ENCODE measurements at places on chromosomes 3 and 15.

DNA sequence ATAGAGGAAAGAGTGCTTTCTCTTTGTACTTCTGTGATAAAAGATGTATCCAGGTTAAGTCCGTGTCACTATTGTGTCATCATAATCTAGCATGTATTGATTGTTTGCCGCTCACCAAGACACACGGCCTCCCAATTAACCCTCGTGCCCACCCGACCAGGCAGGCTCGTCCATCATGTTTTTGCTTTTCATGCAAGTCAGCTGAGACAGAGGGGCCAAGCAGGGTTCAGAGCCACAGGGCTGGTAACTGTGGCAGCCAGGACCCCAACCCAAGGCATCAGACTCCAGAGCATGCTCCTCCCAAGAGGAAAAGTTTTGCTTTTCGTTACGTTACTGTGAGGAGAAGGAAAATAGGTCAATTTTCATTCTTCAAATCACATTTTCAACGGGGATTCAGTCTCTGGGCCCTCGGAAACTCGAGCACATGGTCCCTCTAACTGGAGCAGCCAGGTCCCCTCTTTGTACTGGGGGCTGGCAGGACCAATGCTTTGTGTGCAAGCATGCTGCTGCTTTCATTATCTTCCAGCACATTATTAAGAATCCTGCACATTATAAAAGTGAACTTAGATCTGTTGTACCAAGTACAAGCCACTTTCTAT is 161.1 kb upstream of the TOPAZ1 start:
- DNase-seq, result no peak

- no peak for DNase-seq
Observed at GRCh38 chr15:77647961-77648360, 15.2 kb upstream of the LINGO1 start.

- DNase-seq, result no peak
Observed at GRCh38 chr3:149536429-149536828, 61.9 kb downstream of the TM4SF4 start.

DNA sequence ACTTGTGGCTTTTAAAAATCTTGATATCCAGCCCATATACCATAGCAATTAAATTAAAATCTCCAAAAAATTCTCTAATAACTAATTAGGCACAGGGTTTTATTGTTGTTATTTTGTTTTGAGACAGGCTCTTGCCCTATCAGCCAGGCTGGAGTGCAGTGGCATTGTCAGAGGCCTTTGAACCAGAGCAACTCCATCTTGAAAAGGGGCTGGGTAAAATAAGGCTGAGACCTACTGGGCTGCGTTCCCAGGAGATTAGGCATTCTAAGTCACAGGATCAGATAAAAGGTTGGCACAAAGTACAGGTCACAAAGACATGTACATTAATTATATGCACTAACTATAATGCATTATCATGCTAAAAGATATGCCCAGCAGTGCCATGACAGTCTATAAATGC is 31.2 kb upstream of the ACP3 start:
- no peak for DNase-seq

DNA sequence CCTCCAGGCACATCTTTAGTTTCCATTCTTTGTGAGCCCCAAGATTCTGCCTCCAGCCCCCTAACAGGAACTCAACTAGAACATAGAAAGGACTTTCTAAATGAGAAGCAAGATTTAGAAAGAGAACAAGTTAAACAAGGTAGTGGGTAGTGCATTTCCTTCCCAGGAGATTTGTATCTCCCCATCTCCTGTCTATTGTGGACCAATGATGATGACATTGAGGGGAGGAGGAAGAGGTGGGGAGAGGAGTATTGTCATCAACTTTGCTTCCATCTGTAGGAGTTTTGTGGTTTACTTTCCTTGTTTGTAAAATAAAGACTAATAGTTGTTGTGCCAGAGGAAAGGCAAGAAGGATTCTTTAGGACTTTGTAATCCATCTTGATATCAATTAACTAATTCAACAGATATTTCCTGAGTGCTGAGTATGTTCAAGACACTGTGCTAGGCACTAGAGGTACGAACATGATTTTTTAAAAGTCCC is 235.3 kb upstream of the ROPN1 start:
- no peak for DNase-seq

DNA sequence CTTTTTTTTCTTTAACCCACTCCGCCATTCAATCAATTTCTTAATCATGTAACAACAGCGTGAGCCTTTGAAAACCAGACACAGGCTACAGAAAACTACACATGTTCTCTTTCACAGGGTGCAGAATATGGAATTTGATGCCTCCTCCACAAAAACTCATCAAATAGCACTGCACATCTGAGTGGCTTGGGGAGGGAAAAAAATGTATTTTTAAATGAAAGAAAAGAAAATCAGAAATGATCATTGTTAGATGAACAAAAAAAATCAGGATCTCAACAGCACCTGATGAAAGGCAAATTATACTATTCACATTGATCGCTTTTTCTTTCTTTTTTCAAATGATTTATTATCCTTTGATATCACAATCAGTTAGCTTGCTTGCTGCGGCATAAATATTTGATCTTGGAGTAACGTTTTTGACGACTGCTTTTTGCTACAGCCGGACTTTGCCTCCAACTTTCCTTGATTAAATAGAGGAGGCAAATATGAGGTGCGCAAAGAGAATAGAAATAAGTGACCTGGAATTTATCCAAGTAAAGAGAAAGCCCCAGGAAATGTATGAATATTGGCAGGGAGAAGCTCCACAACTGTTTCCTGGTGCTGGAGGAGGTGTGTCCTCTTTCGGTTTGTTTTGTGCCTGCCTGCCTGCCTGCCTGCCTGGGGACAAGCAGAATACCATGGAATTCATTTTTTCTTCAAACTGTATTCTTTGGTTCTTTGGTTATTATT is 63.1 kb downstream of the EDEM1 start:
- DNase-seq, result no peak

DNA sequence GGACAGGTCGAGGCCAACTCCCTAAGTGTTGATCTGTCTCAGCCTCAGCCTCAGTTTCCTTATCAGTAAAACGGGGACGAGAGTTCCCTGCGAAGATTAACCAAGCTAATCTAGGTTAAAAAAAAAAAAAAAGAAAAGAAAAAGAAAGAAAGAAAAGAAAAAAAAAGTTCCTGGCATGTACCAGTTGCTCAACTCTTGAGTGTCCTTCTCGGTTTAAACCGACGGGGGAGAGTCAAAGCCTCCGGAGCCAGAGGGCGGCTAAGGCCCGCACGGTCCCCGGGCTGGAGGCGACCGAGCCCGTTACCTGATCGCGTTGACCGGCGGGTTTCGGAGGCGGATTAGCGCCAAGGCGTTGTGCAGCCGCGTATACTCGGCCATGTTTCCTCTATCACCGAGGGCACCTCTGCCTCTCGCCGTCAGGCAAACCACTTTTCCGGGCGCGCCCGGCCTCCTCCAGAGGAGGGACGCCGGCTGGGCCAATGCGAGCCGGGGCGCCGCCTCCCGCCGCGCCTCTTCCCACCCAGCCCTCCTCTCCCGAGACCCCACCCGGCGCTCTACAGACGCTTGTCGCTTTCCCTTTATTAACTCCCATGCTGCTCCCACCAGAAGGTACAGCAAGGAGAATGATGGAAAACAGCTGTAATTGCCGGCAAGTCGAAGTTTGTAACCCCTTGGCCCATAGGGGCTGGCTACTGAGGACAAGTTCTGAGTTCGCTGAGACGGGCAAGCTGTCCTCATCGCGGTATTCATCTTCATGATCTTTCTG is at the start of gene EHHADH:
EHHADH (minus strand) TSS at position 405 of the 766 bp plus-strand sequence; CDS start at position 378, 27 bp downstream.
- DNase-seq, result peak; percentile 28

GRCh38 chr3:38088126-38089078 is 48.5 kb downstream of the ACAA1 start:
- no peak for DNase-seq

- DNase-seq, result no peak
Observed at GRCh38 chr15:52112203-52112750, 298 bp downstream of the BCL2L10 start.

DNA sequence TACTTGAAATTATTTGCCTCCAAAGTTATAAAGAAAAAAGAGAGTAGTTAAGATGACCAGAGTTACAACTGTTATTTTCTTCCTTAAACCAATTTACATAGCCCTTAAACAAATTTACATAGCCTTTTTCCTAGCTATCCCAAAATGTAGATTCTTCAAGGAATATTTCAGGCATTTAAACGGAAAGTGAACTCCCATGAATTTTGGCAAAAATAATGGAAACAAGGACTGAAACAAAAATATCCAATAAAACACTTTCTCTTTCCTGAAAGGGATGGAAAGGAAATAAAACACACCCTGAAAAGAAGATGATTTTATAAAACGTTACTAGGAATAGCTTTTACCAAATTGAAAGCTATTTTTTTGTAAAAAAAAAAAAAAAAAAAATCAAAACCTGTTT is 418.6 kb downstream of the FOXP1 start:
- no peak for DNase-seq

DNA sequence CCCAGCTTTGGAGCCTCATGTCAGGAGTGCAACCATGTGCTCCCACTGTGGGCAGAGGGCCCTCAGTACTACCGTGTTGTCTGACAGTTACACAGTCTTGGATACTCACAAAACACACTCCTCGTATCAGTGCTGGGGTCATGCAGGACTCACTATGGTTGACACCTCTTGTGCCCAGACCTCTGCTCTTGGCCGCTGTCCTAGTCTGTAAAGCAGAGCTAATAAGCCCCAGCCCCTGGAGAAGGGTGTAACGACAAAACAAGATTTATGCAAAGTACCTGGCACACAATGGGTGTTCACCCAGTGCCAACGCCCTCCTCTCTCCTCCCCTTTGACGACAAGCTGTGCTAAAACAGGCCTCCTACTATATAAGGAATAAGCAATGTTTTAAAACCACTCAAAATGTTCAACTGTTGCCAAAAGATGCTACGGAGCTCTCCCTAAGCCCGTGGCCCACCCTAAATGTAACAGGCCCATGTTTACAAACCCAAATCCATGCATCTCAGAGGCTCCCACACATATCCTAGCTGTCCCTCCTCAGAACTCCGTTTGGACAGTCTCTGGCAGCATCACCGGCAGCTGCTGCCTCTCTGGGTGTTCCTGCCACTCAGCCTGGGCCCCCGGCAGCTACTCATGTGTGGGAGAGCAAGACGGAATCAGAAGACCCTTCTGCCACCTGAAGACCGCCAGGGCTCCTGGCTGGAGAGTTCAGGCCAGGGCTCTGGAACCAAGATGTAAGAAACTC is 65.8 kb downstream of the MRPL46 start:
- no peak for DNase-seq

- DNase-seq, result no peak
Observed at GRCh38 chr3:169846458-169847193, 23.1 kb downstream of the LRRC31 start.

GRCh38 chr15:92020804-92021203 is 167.3 kb downstream of the SLCO3A1 start:
- no peak for DNase-seq

GRCh38 chr15:29113336-29114220 is 156.0 kb downstream of the NSMCE3 start:
- no peak for DNase-seq

DNA sequence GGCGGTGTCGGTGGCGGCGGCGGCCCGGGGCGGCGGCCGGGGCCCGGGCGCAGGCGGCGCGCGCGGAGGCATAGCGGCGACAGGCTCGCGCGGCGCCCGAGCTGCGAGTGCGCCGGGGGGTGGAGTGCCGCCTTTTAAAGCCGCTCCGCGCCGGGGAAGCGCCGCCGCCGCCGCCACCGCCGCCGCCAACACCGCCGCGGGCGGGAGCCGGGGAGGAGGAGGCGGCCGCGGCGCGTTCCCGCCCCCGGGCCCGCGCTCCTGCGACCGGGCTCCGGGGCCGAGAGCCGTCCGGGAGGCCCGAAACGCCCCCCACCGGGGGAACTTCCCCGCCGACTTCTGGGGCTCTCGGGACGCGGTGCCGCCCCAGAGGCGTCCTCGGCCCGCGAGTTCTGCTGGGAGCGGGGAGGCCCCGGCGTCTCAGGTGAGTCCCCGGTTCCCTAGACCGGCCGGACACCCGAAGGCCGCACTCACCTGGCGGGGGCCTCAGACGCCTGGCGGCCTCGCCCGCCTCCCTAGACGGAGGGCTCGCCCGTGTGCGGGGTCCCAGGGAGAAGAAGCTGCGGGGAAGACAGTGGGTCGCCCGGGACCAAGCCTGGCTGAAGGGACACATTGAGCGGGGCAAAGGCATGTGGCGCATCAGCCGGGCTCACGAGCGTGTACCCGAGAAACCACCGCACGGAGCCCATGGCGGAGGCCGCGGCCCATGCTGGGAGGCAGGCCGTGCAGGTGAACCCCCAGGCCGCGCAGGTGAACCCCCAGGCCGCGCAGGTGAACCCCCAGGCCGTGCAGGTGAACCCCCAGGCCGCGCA is at the start of gene PCSK6:
PCSK6 (minus strand) TSS at position 109 of the 809 bp plus-strand sequence; CDS start at position 72, 37 bp downstream.
- no peak for DNase-seq

DNA sequence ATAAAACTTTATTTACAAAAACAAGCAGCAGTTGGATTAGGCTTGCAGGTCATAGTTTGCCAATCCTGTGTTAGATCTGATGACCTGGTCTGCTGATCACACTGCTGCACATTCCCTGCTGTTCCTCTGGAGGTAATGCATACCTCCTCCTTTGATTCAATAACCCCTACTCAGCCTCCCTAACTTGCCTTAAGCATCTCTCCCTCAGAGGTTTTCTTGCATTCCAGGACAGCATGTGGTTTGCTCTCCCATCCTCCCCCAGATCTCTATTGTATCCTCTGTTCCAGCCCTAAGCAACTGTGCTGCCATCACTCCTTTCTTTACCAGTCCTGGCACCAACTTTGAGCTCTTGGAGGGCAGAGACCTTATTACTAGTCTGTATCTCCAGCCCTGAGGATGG is 63.4 kb downstream of the CACNA2D3 start:
- no peak for DNase-seq

GRCh38 chr3:30098653-30099455 is 507.5 kb upstream of the TGFBR2 start:
- DNase-seq, result no peak

GRCh38 chr3:10263646-10264363 is 15.5 kb downstream of the TATDN2 start:
- no peak for DNase-seq

- DNase-seq, result no peak
Observed at GRCh38 chr15:64559243-64559642, 98.9 kb downstream of the ZNF609 start.

GRCh38 chr15:88398011-88398410 is 69.2 kb downstream of the MRPL46 start:
- DNase-seq, result no peak

DNA sequence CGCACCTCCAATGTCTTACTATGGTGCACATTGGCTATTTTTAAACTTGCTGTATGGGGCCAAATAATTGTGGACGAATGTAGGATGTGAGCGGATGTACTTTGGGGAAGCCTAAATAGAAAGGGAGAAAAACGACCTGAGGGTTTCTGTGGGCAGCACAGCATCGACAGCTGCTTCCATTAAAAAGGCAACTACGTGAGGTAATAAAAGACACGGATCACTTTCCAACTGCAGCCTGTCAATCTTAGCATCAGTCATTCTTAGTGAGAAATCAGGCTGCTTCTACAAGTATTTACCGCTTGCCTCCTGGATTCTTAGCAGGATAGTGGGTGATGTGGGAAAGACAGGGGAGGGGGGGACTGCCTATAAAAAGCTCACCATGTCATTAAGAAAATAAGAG is 186.7 kb upstream of the SLC2A2 start:
- DNase-seq, result no peak

All from cortex of kidney (tissue), 1 donor.